ENCODE measurements at places on chromosomes 6 and 20. TPM values are rescaled to one million over a fixed set of nuclear protein-coding genes. Genes with fewer than 3 reads are reported as not detected.
A peak's percentile ranks its signal among the peaks of the same experiment; 100 is the strongest.

DNA sequence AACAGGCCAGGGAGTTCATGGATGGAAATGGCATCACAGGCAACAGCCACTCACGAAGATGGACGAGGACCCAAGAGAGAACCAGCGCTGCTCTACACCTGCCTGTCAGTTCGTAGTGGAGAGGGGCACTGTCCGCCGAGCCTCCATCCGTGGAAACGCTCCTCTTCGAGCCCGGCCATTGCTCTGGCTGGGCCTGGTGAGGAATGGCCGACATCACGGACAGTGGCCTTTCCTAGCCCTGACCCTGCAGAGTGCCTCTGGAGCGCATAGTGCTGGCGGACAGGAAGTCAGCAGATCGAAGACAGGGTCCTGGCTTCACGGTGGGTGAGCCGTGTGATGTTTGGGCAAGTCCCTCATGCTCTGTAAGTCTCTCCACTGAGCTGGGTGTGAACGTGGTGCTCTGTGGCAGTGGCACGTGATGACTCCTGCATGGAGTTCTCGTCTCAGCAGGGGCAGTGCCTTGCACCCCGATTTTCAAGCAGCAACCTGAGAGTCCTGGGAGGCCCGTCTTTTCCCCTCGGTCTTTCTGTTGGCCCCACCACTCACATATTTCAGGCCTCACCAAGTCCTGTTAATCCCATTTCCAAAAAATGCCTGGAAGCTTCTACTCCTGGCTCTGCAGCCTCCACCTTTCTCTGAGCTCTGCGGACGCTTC, 214.4 kb downstream of the ERMARD start:
- no peak for DNase-seq

- DNase-seq, result no peak
These were observed 99.5 kb upstream of the TMEM30A start for GRCh38 chr6:75384116-75384515.

DNA sequence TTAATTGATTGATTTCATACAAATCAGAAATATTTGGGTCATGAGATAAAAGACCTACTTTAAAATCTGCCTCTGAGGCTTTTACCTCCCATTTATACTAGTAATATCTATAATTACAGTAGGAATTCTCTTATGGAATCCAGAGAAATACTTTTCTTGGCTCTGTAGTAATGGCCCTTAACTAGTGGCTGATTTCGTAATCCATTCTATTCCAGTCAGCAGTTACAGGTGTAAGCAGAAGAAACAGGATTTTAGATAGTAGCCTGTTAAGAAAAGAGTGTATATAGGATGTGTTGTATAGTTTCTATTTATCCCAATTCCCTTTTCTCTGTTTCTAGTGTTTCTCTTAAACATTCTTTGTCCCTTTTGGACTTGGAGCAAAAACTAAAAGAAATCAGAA, 21.2 kb downstream of the PEX3 start:
- DNase-seq, result no peak

- no peak for DNase-seq
These were observed 458.3 kb downstream of the MMUT start for GRCh38 chr6:49004801-49005200.

DNA sequence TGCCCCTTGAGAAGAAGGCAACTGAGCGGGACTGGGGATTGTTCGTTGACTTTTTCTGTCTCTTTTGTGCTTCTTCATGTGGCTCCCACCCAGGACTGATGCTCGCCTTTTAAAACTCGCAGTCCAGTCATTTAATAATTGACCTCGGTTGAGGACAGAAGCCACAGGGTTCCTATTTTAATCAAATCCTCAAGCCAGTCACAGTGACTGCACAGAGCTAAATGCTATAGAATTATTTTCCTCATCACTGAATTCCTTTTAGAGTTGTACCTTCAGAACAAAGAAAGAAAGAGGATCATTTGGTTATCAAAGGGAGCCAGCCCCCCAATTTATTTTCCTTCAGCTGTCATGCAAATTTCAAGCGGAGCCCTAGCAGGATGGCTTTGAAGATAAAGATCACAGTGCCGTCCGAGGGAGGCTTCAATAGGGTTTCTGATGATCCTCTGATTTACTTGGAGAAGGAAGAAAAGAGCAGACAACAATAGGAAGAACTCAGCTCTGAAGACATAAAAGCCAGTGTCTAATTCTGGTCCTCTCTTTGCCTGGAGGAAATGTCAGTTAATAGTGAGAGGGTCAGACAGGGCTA, 186.6 kb downstream of the DOK5 start:
- no peak for DNase-seq

- DNase-seq, result no peak
These were observed 18.8 kb downstream of the CARMIL1 start for GRCh38 chr6:25297823-25298522.

- DNase-seq, result no peak
These were observed 5.2 kb downstream of the TMEM181 start for GRCh38 chr6:158565122-158565429.

- no peak for DNase-seq
These were observed 39.3 kb upstream of the SCGN start for GRCh38 chr6:25612666-25613065.

GRCh38 chr20:47030271-47030810, 135.7 kb downstream of the EYA2 start:
- no peak for DNase-seq

DNA sequence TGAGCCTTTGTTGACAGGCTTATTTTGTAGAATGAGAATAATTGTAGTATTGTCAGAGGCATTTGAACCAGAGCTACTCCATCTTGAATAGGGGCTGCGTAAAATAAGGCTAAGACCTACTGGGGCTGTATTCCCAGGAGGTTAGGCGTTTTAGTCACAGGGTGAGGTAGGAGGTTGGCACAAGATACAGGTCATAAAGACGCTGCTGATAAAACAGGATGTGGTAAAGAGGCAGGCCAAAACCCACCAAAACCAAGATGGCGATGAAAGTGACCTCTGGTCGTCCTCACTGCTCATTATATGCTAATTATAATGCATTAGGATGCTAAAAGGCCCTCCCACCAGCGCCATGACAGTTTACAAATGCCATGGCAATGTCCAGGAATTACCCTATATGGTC, 82.7 kb downstream of the PFDN4 start:
- DNase-seq, result no peak

GRCh38 chr20:23637282-23638221, at the start of gene CST3:
TSS of gene CST3 (minus strand) at chr20:23637955. CDS start at chr20:23637862, 93 bp downstream.
- DNase-seq, result no peak

DNA sequence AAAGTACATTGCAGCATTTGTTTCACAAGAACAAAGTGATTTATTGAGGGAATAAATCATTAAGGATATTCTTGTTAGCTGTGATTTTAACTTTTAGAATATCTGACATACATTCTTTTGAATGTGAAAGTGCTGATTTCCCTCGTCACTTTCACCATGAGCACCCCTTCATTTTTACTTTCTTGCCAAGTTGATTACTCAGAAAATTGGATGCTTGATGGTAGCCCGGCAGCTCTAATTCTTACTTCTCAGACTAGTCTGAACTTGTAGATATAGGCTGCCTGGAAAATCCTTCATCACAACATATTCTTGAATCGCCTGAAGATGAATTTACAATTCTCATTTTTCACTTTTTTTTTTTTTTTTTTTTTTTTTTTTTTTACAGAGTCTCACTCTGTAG, 147.1 kb upstream of the SMLR1 start:
- DNase-seq, result no peak

GRCh38 chr20:21548390-21549035, 34.6 kb upstream of the NKX2-2 start:
- peak; percentile 74 for DNase-seq

SLA2 gene
- total RNA-seq, result 47.7 TPM

ESR1 gene
- 0.10 TPM for total RNA-seq

Data from activated CD4-positive, alpha-beta memory T cell treated with anti-CD3 and anti-CD28 coated beads for 36 hours (primary cell).